Activated CD4-positive, alpha-beta T cell treated with anti-CD3 and anti-CD28 coated beads, Interleukin-2, amount 50 U/mL, for 48 hours (primary cell): ENCODE measurements at places on chromosomes 4 and X.

DNA sequence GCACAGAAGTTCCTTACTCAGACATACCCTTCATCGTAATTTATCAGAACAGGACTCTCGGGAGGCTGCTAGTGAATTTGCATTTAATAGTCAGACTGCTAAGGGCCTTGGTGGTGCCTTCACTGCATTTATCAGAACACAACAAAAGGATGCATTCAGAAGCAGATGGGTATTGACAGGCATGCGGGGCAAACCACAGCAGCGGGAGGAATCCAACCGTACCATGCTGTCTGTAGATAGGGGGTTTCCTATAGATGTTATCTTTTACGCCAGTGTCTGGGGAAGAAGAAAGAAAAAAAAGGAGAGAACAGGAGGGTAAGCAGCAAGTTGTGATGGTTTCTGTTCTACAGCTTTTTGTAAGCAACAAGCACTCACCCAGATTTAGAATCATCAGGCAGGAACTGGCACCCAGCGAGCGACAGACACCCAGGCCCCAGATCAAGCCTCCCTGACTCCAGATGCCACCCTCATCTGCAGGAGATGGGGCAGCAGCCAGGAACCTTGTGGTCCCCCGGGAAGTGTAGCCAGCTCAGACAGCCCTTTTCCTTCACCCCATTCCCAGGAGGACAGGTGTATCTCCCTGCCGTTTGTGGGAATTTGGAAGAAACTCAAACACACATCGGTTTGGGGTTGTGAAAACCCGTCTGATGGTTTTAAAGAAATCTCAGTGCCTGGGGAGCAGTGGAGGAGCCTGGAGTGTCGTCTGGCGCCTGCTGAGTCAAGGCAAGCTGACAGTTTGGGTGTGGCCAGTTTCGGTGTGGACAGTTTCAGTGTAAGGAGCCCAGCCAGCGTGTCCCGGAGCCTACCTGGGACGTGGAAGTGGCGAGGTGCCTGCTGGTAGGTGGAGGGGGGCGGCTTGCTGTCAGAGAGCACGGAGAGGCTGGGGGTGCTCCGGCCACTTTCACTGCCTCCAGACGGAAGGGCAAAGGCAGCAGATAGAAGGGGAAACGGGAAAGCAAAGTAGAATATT lies 80.0 kb upstream of the AFAP1 start:
- DNase-seq, result no peak

DNA sequence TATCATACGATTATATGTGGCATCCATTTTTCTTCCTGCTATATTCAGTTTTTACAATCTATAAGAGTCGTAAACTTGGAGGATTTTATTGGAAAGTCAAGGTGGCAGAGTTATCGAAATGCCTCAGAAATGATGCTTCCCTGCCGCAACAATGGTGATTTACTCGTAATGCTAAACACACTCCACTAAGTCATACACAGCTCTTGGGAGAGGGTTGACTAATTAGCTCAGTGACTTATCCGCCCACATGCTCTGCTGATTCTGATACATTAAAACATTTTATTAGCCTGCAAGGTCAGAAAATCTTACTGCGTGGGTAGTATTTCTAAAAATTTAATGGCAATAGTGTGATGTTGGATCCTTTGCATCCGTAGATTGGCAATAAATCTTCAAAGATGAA lies 420.1 kb downstream of the ARAP2 start:
- no peak for DNase-seq

GRCh38 chr4:52842792-52843191 lies 19.3 kb upstream of the RASL11B start:
- no peak for DNase-seq

- DNase-seq, result no peak
These were observed 71.4 kb upstream of the STIM2 start for GRCh38 chr4:26789208-26789607.

DNA sequence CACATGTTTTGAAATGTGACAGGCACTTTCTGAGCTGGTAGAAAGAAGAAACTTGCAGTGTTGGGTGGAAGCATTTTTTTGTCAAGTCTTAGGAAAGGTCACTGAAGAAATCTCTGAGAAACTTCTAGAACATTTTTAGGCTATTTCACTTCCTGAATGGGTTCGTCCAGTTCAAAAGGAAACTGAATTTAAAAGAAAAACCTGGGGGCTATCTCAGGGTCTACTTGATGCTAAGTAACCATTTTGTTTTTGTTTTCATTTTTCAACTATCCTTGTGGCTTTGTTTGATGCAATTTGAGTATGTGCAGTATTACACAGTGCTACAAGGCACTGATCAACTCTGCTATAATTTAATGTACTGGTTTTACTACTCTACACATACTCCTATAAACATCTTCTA lies 34.0 kb upstream of the AMOT start:
- no peak for DNase-seq
